ENCODE measurements at places on chromosomes 4 and X.

DNA sequence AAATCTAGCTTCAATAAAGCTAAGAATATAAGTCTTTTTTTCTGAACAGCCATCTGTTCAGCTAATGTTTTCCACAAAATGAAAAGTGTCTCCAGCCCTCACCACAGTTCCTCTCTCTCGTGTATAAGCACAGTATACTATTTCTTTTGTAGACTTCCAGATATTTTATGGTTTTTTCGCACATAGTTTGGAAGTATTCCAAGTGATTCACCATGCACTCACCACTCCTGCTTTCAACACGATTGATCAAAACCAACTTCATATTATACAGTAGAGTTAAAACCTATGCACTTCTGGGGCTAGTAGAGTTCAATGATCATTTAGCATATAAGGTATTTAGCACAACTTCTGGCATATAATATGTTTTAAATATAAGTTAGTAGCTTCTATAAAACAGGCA is 105.8 kb upstream of the DCAF12L1 start:
- DNase-seq, result no peak

GRCh38 chrX:68498044-68498507 is 775 bp upstream of the YIPF6 start:
- no peak for DNase-seq

DNA sequence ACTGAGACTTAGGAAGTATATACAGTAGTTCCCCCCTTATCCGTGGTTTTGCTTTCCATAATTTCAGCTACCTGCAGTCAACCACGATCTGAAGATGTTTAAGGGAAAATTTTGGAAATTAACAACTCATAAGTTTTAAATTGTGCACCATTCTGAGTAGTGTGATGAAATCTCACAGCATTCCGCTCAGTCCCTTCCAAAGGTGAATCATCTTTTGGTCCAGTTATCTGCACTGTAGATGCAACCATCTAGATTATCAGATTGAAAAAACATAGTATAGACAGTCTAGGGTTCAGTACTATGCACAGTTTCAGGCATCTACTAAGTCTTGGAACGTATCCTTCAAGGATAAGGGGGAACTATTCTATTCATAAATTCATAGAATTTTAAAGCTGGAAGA is 109.0 kb downstream of the ANXA3 start:
- DNase-seq, result no peak

GRCh38 chrX:21873063-21873775 is 17.4 kb downstream of the YY2 start:
- no peak for DNase-seq

DNA sequence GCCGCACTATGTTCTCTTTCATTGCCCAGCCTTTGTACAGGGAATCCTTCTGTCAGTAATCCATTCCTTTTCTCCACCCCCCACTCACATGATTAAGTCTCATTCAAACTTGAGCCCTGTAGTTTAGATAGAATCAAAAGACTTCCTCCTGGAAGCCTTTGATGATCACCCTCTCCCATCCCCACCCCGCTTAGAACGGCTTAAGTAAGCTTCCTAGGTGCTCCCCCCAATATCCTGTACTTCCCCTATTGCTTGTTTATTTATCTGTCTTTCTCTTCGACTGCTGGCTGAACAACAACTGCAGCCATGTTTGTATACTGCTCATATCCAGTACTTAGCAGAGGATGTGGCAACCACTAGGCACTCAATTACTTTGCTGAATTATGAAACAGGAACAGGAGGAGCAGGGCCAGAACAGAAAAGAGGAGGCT is 38.5 kb upstream of the GPC3 start:
- no peak for DNase-seq

- no peak for DNase-seq
Observed at GRCh38 chrX:103518571-103518970, 718 bp downstream of the RAB40A start.

- DNase-seq, result no peak
Observed at GRCh38 chrX:110806145-110806544, 10.5 kb upstream of the CHRDL1 start.

GRCh38 chr4:175807547-175807946 is 4.5 kb downstream of the GPM6A start:
- DNase-seq, result no peak

DNA sequence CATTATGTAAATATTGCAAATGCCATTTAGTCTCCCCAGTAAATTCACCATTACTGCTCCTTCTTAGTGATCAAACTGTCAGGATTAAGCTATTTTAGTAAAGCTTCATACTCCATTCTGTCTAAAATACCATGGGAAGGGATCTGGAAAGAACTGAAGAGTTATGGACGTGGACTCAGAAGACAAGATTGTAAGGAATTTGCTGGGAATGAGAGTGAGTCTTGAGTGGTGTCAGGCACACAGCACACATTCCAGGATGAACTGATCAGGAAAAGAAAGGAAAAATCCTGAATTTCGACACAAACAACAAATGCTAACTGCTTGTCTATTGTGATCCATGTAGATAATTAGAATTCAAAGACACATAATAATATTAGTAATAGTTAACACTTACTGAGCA is 311.0 kb downstream of the CENPC start:
- no peak for DNase-seq

DNA sequence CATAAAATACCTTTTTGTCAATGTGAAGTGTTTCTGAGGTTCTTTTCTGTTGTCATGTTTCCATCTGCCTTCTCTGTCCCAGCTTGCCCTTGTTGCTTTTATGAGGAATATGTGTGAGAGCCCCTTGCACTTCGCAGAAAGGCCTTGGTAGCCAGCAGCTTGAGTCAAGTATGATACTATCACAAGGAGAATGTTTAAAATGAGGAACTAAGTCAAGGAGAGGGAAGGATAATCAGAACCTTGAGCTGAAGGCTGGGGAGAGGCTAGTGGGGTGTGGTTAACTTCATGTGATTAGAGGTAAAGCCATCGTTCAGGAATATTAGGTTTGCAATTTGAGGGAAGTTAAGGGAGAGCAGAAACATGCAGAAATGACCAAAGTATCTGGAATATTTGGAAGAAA is 12.7 kb downstream of the PGK1 start:
- DNase-seq, result no peak

DNA sequence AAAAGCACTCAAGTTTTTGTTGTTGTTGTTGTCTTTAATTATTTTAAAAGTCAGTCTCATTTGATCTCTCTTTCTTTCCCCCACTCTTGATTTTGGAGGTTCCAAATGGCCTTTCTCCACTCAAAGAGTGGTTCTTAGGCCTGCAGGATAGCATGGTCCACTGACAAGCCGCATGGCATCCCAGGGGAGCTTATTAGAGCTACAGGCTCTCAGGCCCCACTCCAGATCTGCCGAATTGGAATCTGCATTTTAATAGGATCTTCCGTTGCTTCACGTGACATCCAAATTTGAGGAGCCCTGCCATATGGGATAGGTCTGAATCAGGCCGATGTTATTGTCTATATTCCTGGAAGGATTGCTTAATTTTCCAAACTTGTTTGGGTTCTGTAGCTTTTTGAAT is 72.1 kb downstream of the CPE start:
- no peak for DNase-seq

GRCh38 chrX:150410513-150410912 is 47.4 kb downstream of the MAMLD1 start:
- DNase-seq, result no peak

DNA sequence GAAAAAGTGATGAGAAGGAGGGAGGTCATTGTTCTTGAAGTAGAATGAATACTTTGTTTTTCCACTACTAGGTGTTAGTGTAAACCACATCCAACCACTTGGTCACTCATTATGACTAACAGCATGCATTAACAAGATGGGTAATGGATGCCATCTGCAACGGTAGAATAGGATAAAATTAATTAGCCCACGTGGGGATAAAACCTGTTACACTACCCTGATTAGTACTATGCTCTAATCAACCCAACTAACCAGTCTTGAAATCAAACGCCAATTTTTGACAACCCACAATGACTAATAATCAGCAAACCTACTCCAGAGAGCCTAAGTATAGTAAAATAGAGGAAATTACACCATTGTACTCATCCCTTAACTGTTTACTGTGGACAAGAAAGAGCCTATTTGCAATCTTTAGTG is 93.4 kb upstream of the MCF2 start:
- DNase-seq, result no peak

- DNase-seq, result no peak
Observed at GRCh38 chr4:186746581-186746980, 22.9 kb upstream of the FAT1 start.

- no peak for DNase-seq
Observed at GRCh38 chrX:666762-667720, 36.5 kb downstream of the SHOX start.

- no peak for DNase-seq
Observed at GRCh38 chrX:67587946-67588624, 44.3 kb downstream of the AR start.

DNA sequence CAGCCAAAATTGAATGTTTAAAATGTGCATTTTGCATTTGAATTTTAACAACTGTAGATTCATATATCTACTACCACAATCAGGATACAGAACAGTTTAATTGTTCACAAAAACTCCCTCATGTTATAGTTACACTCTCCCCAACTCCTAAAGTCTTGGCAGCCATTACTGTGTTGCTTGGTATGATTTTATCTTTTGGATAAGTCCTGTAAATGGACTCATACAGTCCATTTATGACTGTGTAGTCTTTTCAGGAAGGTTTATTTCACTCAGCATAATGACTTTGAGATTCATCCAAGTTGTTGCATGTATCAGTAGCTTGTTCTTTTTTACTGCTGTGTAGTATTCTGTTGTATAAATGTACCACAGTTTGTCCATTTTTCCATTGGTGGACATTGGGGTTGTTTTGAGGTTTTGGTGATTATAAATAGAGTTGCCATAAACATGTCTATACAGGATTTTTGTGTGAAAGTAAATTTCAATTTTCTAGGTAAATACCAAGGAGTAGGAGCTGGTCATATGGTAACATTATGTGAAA is 9.9 kb downstream of the FAM193A start:
- no peak for DNase-seq

DNA sequence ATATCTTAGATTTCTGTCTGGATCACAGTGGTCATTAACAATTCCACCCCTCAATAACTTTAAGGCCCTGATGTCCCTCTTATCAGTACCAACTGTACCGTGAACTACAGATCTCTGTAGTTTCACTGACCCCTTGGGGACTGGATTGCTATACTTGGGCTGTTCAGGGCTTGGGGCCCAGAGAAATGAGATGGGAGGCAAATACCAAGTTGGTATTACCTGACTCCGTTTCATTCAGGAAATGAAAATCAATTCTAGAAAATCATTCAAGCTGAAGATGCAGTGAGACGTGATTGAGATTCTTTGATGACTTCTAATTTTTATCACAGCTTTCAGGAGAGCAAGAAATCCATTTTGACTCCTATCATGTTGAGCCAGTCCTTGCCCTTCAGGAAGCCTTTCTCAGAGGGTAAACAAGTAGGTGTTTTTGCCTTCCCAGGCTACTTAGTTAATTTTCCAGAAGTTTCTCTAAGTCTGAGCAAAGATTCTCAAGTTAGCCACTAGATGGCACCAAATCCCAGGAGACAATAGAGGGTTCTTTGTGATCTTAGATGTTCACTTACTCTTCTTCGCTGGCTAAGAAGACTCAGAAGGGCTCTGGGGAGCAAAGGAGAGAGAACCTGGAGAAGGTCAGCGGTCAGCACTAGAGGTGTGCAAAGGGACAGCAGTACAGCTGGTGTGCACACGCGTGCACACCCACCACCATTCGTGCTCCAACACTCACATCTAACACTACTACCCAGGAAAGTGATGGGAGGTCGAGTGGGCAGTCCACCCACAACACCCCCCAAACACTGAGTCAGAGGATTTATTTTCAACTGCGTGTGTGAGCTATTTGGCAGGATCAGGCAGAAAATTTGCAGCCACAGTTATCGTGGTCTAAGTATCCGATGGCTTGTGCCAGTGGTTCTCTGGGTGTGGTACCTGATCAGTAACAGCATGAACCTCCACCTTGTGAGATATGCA is 7.4 kb downstream of the HNRNPH2 start:
- no peak for DNase-seq

GRCh38 chrX:6810776-6811175 is 275.9 kb upstream of the VCX3A start:
- no peak for DNase-seq

- no peak for DNase-seq
Observed at GRCh38 chr4:66501997-66502396, 831.7 kb upstream of the EPHA5 start.

- DNase-seq, result no peak
Observed at GRCh38 chrX:18031726-18032375, 170.8 kb upstream of the RAI2 start.

DNA sequence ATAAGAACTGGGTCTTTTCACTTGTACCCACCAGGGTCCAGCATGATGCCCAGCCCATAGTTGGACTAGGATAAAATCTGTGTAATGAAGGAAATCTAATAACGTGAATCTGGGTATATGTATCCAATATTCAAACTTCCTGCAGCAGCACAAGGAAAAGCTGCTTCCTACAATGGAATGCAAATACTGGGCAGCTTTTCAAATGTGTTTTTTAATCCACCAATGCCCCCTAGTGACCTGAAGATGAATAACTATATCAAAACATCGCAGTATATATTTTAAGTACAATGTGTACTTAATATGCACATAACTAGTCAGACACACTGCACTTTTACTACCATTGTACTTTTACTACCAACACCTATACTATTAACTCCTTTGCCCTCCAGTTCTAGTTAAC is 5.3 kb downstream of the APOO start:
- DNase-seq, result no peak

GRCh38 chrX:85244450-85245211 is 840 bp downstream of the ZNF711 start:
- DNase-seq, result no peak

DNA sequence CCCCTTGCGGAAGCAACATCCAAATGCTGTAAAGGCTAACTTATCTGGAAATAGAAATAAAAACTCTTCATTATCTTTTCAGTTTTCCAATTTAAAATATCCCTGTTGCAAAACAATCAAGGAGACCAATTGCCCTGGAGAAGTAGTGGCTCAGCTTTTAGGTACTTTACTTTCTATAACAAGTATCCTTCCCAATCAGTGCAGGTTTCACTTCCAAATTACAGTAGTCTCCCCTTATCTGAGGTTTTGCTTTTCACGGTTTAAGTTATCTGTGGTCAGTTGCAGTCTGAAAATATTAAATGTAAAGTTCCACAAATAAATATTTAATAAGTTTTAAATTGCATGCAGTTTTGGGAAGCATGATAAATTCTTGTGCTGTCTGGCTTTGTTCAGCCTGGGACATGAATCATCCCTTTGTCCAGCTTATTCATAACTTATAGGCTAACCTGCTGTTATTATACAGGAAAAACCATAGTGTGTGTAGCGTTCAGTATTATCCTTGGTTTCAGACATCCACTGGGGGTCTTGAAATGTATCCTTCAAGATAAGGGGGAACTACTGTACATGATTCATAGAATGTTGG is 973.1 kb upstream of the GRID2 start:
- no peak for DNase-seq

DNA sequence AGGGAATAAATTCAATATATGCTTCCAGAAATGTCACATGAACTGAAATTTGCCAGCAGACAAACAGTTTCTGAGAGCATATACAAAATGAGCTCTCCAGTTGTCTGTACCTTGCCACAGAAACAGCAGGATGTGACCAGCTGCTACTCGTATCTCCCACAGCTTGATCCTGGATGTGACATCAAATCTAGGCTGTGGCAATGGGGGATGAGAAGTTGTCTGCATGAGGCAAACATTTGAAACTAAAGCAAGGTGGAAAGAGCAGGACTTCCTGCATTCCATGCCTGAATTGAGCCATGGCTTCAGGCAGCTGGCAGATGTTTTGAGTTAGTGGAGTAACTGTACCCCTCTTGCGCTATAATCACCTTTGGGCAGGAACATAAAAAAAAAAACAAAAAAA is 1724.0 kb downstream of the RPA4 start:
- no peak for DNase-seq
